ENCODE measurements at places on chromosomes 13 and 19.
A peak's percentile ranks its signal among the peaks of the same experiment; 100 is the strongest.

DNA sequence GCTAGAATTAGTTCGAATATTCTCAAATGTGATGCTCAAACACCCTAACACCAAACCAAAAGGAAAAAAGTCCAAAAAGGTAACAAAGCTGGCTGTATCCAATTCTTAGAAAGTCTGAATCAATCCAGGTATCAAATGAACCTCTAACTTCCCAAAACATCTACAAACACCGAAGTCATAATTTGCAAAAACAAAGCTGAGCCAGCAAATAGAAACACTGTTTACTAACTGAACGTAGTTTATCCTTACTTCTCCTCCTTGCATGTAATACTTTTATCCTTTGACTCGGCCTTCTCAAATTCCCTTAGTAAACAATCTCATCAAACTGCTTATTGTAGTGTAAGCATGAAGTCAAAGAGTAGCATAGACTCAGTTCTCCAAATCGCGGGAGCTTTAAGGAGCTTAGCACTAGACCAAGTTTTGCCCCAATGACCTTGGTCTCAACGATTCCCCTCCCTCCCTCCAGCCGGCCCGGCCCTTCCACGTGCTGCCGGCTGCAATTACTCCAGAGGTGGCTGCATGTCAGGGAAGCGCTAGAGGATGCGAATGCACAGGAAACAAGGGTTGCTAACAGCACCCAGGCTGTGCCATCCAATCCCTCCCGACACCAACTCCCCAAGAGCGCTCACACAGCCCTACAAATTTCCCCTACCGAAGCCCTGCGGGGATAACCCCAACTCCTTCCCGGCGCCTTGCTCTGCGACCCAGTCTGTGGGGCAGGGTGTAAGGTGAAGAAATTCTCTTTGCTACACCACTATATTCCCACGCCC is 693 bp downstream of the XPO4 start:
- no peak for DNase-seq

- no peak for DNase-seq
Measured at GRCh38 chr13:66414066-66414800, 815.9 kb downstream of the PCDH9 start.

DNA sequence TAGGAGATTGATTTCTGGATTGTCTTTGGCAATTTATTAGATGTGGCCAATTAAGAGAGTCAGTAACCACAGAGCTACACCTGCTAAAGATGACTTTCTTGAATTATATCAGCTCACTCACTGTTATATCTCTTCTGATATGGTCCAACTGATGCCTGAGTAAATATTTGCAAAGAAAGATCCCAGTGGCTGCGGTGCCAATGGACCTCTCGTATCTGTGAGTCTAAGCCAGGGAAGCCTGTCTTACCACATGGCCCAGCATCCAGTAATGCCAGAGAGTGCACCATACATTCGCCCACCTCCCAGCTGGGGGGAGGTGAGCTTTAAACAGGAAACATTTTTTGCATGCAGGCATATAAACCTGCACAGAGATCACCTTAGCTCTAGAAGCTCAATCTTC is 82.7 kb upstream of the SLC15A1 start:
- DNase-seq = no peak

DNA sequence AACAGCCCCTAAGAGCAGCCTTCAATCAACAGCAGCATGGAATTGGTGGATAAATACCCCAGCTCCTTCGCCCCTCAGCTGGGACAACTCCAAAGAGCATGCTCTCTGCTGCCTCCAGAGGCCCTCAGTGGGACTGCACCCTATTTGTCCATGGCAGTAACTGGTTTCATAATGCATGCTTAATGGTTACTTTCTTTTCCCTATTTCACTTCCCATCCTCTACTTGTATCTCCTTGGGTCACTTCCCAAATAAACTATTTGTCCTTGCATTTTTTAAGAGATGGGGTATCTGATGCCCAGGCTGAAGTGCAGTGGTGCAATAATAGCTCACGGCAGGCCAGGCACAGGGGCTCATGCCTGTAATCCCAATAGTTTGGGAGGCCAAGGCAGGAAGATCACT is 13.5 kb upstream of the TPM4 start:
- peak; percentile 54 for DNase-seq

DNA sequence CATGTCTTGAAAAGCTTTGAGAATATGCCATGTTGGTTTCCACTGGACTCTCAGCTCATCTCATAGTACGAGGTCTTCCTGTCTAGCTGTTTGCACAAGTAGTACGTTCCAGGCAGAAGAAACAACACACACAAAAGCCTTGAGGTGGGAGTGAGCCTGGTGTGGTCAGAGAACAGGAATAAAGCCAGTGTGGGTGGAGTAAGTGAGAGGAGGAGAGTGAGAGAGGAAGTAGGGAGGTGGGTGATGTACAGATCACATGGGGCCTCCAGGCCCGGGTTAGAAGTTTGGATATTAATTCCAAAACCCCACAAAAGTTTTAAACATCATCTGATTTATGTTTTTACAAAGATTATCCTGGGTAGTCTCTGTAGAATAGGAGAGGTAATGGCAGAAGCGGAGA is 230.6 kb downstream of the MTUS2 start:
- DNase-seq = no peak

- DNase-seq = no peak
Measured at GRCh38 chr13:112693831-112694497, 4.1 kb downstream of the ATP11A start.

GRCh38 chr19:34733266-34733745 is 737 bp upstream of the ZNF181 start:
- no peak for DNase-seq

DNA sequence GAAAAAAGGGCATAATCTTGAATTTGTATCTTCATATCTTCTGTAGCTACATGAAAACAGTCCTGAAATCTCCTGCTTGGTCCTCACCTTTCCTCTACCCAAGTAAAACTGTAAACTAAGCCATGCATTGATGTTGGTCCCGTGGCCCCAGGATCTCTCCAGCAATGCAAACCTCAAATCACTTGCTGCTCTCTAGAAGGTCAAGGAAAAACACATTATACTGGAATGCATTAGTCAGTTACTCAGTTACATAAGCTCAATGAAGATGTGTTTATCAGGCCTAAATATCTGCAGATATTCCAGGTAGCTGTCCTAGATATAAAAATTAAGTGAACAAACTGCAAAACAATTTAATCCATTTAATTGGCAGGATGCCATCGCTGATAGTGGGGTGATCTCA is 261.8 kb downstream of the ABCC4 start:
- no peak for DNase-seq

GRCh38 chr13:65768545-65768944 is 1461.6 kb downstream of the PCDH9 start:
- peak; percentile 69 for DNase-seq

GRCh38 chr19:8831832-8832131 is 322 bp downstream of the ZNF558 start:
- peak; percentile 1 for DNase-seq

GRCh38 chr19:38513762-38514167 is 80.3 kb downstream of the RYR1 start:
- no peak for DNase-seq

GRCh38 chr13:41458761-41459431 is 1.5 kb downstream of the RGCC start:
- DNase-seq = peak; percentile 26

DNA sequence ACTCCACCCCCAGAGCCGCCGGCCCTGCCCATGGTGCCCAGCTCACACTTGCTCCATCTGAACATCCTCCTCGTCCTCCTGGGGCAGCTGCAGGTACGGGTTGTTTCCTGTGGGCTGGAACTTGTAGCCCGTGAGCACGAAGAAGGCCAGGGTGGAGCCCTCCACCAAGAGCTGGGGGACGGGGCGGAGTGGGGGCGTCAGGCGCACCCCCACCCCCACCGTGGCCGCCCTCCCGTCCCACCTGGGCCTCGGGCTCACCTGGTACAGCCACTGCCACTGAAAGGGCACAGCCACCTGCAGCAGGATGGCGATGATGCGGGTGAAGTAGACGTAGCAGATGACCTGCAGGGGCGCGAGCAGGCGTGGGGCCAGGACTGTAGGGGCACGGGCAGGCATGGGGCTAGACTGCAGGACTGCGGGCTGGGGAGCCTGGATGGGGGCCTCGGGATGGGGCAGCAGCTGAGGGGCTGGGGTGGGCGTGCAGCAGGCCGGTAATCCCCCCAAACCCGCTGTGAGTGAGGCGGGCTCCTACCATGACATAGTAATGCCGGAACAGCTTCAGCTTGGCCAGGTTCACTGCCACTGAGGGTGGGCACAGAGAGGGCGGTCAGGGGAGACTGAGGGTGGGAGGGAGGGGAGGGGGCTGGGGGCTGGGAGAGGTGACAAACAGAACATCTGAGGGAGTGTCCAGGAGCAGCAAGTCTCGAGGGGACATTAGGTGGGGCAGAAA is 6.3 kb downstream of the GPR108 start:
- no peak for DNase-seq

- no peak for DNase-seq
Measured at GRCh38 chr13:94129490-94129894, 350.0 kb downstream of the DCT start.

DNA sequence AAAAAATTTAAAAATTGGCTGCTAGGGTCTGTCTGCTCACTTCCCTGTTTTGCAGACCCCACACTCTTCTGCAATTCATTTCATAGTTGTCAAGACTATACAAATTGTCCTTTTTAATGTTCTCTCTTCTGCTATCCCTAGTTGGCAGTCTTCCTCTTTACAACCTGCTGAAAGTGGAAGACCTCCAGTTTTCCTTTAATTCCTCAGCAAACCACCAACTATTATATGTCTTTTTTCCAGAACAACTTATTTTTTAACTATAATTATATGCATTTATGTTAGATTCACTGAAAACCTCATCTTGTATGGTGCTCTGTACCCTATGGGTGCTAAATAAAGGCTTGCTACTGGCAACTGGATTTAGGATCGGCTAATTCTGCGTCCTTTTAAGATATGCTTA is 1.1 kb upstream of the PHF11 start:
- no peak for DNase-seq

All from T47D (cell line).